ENCODE measurements at places on chromosomes 11 and 22.

DNA sequence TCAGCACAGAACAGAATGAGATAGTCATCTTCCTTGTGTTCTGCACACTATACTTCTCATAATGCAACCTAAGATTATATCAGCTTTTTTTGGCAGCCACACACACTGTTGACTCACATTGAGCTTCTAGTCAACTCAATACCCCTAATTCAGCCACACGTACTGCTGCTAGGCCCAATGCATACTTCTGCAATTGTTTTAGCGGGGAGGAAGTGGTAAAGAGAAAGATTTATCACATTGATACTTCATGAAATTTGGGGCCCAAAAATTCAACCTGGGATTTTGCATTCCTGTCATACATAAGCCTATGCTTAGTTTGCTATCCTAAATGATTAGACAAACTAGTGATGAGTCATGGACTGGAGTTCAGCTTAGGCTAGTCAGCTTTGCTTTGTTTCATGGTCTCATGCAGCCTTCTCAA is 8.6 kb upstream of the UPB1 start:
- no peak for DNase-seq

DNA sequence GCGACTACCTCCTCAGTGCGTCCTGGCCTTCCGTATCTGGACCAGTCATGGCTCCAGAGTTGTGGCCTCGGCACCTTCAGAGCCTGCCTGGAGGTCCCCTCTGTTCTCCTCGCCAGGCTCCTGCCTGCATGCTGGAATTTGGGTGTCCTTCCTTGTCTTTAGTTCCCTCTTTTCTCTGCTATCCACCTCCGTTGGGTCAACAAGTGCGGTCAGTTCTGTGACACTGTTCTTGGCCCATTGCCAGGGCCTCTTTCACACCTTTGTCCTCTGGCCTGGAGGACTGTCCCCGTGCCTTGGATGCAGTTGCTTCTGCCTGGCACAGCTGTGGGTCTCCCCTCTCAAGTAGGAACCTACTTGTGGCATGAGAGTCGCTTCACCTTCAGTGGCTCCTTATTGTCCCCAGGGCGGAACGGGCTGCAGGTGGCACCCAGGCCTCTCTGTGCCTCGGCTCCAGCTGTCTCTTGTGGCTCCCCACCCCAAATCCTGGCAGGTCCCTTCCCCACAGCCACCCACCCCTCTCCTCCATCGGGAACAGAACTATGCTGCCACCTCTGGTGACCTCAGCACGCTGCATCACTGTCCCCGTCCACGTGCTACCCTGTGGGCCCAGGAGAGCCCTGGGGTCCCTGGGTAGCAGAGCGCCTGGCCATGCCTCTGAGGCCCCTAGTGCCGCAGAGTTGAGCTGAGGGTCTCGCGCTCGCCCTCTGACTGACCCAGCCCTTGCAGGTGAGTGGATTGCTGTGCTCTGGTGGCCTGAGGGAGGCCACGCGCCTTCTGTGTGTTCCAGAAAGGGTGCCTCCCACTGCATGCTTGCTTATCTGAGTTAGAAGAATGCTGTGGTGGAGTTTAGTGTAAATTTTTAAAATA is 4.7 kb downstream of the DGCR8 start:
- DNase-seq: no peak

DNA sequence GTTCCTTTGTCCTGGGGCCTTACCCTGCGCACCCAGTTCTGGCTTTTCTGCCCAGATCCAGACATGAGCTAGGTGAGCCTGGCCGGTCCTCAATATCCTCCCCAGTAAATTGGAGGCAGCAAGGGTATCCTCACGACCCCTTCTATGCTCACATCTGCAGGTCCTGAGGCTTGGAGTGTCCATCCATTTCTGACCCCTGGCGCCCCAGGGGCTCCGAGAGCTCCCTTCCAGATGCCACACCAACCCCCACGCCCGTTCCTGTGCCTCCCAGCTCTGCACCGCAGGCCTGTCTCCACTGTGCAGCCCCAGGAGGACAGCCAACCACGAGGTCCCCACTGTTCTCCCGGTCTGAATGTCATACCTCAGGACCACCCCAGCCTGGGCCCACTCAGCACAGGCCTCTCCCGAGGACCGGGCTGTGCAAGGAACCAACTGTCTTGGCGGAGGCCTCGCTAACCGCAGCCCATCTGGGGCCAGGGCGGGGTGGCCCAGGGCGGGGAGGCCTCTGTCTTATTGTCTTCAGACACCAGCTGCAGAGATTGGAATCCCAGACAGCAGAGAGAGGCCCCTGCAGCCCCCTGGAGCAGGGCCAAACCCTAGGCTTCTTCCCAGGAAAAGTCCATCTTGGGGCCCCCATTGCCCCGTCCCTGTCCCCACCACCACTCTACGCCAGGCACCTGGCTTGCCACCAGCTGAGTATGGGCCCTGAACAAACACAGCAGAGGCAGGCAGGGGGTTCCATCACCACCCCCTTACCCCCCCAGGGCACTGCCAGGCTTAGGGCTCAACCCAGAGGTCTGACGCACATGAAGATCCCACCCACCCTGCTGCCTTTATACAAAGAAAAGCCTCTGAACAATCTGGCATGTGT is 39.3 kb downstream of the ALX4 start:
- no peak for DNase-seq

DNA sequence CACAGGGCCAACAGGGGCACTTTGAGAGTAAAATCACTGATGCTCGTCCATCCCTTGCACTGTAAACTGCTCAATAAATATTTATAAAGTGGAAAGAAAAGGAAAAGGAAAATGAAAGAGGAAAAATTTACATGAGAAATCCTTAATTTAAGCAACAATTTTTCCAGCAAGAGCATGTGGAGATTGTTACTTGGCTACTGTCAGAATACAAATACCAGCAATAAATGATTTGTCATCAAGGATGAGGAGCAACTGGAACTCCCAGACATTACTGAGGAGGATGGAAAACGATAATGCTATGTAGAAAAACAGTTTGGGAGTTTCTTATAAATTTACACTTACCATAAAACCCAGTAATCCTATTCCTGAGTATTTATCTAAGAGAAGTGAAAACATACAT is 123.0 kb downstream of the SGSM3 start:
- DNase-seq: no peak

DNA sequence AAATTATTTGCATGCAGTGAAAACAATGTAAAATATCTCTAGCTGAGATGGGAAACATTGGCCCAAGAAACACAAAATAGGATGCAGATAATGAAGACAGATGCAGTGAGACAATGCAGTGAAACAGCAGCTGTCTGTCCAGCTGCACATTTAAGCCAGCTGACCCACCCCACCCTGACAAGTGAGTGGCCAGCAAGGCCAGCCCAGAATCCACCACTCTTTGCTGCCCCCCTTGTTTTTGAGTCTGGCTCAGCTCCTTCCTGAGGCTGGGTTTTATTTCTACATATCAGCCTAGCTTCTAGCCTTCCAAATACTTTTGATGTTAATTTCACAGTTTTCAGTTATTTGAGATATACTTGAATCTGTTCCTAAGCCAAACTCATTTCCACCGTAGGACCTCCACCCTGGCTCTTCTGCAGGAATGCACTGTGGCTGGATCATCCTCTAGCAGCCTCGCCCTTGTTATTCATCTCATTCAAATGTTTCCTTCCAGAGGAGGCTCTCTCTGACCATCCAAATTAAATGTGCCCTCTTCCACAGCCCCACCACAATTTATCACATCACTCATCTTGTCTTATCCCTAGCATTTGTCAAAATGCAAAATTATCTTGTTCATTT is 154.1 kb upstream of the POU2AF2 start:
- no peak for DNase-seq

DNA sequence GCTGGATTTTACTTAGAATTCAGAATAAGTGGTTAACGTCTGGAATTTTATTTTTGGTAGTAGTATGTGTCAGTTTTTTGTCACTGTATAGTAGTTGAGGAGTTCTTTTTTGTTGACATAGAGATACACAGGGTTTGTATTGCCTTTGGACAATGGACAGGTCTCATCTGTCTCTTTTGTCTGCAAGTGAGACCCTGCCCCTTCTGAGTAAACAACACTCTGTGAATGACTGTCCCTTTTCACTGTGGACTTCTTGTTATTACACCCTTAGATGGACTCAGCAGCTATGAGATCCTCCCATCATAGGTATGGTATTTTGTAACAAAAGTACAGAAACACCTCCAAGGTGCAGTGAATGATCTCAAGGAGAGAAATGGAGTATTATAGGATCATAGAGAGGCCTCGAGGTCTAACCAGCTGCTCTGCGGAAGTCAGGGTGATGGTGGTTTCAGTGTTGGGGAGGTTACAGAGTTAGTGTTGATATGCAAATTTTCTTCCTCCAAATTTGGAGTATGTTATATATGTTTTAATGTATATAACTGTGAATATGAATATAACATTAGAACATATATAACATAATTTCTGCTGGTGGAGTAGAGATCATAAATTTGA is 7.8 kb downstream of the PPP6R3 start:
- DNase-seq: no peak

- DNase-seq: no peak
These were observed 59.4 kb downstream of the FBLN1 start for GRCh38 chr22:45562102-45562501.

DNA sequence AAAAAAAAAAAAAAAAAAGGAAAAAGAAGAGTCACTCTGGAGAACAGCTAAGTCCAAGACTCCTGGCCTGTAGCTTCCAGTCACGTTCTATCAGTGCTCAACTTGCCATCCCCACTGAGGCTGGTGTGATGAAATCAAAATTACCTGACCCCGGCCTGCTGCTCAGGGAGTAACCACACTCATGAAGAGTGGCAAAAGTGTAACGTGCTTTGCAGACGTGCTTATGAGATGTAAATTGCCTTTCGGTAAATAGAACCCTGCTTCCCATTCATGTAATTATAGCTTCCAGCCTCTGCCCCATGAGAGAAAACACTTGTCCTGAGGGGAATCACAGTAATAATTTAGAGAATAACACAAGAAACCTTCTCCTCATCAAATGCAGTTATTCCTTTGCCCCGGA is 28.2 kb upstream of the CHKA start:
- no peak for DNase-seq

DNA sequence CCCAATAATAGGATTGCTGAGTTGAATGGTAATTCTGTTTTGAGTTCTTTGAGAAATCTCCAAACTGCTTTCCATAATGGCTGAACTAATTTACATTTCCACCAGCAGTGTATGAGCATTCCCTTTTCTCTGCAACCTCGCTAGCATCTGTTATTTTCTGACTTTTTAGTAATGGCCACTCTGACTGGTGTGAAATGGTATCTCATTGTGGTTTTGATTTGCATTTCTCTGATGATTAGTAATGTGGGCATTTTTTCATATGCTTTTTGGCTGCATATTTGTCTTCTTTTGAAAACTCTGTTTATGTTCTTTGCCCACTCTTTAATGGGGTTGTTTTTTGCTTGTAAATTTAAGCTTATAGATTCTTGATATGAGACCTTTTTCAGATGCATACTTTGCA is 97.4 kb downstream of the FDX1 start:
- DNase-seq: no peak
